ENCODE measurements at places on chromosomes 11 and 22. TPM values are rescaled to one million over a fixed set of nuclear protein-coding genes. Genes with fewer than 3 reads are reported as not detected.

DNA sequence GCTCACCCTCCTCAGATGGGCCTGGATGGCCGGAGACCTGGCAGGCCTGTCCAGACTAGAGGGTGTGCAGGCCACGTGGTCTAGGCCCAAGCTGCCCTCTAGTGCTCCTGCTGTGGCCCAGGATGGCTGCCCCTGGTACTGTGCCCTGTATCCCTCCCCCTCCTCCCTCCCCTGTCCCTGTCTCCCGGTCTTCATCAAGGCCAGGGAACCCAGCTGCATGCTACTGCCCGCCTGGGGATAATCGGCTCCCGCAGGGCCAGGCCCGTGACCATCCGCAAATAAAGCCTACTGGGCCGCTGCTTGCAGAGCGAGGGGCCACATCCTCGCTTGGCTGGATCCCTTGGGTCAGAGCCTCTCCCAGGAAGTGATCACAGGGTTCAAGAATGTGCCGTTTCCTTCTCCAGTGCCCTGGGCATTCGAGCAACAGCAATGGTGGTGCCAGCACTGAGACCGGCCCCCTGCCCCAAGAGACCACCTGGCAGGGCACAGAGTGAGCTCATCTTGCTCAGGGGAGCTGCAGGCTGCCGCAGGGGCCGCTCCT is 51.1 kb downstream of the WNT7B start:
- no peak for DNase-seq
- no peaks in the 10 kb centered on the region for H3K4me1 ChIP-seq
- no peaks in the 10 kb centered on the region for H3K36me3 ChIP-seq

DNA sequence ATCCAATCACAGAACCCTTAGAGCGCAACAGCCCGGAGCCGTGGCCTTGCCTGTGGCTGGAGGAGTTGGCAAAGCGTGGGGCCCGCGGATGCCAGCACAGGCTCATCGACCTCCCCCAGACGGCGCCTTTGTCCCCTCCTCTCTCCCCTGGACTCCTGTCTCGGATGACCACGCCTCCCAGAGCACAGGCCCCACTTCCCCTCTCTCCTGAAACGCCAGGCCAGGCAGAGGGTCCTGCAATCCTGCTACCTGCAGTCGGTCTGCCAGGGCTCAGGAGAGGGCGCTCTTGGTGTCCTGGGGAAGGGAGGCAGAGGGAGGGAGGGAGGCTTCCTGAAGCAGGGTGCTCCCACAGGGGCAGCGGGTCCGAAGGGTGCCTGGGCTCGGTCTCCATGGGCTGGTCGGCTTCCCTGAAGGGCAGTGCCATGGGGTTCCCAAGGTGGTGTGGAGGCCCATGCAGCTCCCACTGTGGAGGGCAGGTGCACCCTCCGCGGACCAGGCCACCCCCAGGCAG is 16.6 kb upstream of the TTLL12 start:
- no peak overlapping the region for H3K27ac ChIP-seq
- peaks cover 18% of the 10 kb centered on the region for H3K27me3 ChIP-seq
- no peak overlapping the region for H3K4me3 ChIP-seq
- no peak for DNase-seq
- no peaks in the 10 kb centered on the region for H3K36me3 ChIP-seq
- peaks cover 5% of the 10 kb centered on the region for H3K4me1 ChIP-seq

DNA sequence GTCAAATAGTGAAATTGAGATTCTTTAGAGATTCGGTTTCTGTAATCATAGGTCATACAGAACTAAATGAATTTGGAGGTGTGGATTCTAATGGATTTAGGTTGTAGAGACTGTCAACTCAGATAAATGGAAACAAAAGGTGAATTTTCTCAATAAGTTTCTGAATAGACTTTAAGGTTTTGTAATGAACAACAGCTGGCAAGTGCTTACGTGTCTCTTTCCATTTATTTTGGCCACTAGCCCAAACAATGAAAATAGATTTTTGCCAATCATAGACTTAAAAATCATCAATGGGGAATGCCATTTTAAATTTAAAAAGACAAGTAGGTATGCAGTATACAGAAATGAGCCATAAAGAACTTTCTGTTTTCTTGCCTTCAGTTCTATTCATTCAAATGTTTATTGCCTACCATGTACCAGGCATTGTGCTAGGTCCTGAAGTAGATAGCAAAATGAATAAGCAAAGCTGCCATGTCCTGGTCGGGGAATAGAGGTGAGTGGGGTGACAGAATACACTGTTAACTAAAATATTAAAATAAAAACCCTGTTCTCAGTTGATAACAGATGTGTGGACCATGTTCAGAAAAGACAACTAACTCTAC is 16.9 kb upstream of the TMEM135 start:
- no peak for DNase-seq
- H3K36me3 ChIP-seq: no peaks in the 10 kb centered on the region
- H3K4me3 ChIP-seq: no peak overlapping the region
- H3K27ac ChIP-seq: peak overlapping the region; percentile 61

DNA sequence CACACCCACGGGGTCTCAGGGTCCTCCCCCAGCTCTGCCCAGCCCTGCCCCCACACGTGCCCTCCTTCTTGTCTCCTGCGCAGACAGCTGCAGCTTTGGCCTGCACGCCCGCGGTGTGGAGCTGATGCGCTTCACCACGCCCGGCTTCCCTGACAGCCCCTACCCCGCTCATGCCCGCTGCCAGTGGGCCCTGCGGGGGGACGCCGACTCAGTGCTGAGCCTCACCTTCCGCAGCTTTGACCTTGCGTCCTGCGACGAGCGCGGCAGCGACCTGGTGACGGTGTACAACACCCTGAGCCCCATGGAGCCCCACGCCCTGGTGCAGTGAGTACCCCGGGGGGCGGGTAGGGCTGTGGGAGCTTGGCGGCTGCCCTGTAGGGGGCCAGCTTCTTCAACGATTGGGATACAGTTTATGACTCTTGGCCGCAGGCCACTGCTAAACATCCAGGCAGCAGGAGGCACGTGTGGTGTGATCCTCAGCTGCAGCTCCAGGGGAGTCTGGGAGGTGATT is 30.8 kb downstream of the ST14 start:
- H3K36me3 ChIP-seq: no peaks in the 10 kb centered on the region
- no peak overlapping the region for H3K27ac ChIP-seq
- peaks cover 6% of the 10 kb centered on the region for H3K4me1 ChIP-seq
- no peak for DNase-seq
- H3K27me3 ChIP-seq: no peaks in the 10 kb centered on the region
- H3K4me3 ChIP-seq: no peak overlapping the region

DNA sequence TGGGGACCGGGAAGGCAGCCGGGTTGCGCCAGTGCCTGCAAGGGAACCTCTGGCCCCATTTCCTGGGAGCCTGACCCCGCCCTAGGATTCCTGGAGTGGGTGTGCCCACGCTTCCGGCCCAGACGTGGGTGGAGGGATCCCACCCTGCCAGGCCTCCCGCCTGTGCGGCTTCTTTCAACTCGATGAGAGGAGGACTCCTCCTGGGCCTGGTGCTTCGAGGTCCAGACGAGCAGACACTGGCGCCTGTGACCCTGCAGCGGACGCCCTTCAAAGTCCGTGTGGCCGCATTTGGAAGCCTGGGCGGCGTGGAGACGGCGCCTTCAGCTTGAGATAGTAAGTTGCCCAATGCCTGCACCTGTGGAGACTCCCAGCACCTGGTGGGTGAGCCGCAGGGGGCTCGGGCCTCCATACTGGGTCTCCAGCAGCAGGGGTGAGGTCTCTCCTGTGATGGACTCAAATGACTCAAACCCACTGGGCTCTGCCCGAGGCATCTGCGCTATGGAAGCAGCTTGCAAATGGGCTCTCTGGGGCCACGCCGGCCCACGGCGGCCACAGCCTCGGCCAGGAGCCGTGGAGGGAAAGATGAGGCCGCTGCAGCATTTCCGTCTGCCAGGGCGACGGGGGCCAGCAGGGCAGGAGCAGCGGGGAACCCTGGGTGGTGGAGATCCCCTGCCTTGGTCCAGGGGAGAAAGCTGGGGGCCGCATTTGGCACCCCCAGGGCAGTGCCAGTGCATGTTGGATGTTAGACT is 64.3 kb upstream of the PPARA start:
- peak overlapping the region; percentile 96 for H3K4me3 ChIP-seq
- peaks cover 26% of the 10 kb centered on the region for H3K36me3 ChIP-seq
- H3K27ac ChIP-seq: peak overlapping the region; percentile 100
- peaks cover 100% of the 10 kb centered on the region for H3K4me1 ChIP-seq
- H3K27me3 ChIP-seq: no peaks in the 10 kb centered on the region
- peak; percentile 81 for DNase-seq

DNA sequence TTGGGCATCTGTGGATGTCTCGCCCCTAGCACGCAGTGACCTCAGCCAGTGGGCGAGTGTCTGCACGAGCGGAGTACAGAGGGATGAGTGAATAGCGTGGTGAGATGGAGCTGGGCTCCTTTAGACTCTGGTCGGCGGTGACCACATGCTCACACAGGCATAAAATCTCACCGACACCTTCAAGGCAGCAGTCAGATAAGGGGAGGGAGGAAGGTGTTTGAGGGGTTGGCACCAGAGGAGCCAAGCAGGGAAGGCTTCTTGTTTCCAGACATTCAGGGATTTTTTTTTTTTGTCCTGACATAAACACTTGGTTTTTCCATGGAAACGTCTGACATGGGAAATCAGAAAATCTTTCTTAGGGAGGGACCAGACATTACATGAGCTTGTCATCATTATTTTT is 35.8 kb downstream of the GRIK4 start:
- H3K4me1 ChIP-seq: peaks cover 40% of the 10 kb centered on the region
- no peaks in the 10 kb centered on the region for H3K27me3 ChIP-seq
- DNase-seq: no peak

GRCh38 chr22:47247579-47248240 is 485.3 kb downstream of the TBC1D22A start:
- peaks cover 80% of the 10 kb centered on the region for H3K27me3 ChIP-seq
- no peaks in the 10 kb centered on the region for H3K36me3 ChIP-seq
- DNase-seq: no peak

- H3K36me3 ChIP-seq: peaks cover 28% of the 10 kb centered on the region
- H3K4me3 ChIP-seq: no peak overlapping the region
- H3K27me3 ChIP-seq: no peaks in the 10 kb centered on the region
- H3K4me1 ChIP-seq: peaks cover 74% of the 10 kb centered on the region
- peak overlapping the region; percentile 95 for H3K27ac ChIP-seq
- peak; percentile 66 for DNase-seq
These were observed 59.0 kb downstream of the LRP5 start for GRCh38 chr11:68371171-68372041.

GRCh38 chr11:6328321-6328720 is 8.0 kb upstream of the CAVIN3 start:
- H3K27ac ChIP-seq: peak overlapping the region; percentile 72
- H3K36me3 ChIP-seq: peaks cover 7% of the 10 kb centered on the region
- no peak overlapping the region for H3K4me3 ChIP-seq
- H3K27me3 ChIP-seq: no peaks in the 10 kb centered on the region
- no peak for DNase-seq

- no peaks in the 10 kb centered on the region for H3K27me3 ChIP-seq
- peak overlapping the region; percentile 30 for H3K27ac ChIP-seq
- peaks cover 49% of the 10 kb centered on the region for H3K36me3 ChIP-seq
- peaks cover 54% of the 10 kb centered on the region for H3K4me1 ChIP-seq
- DNase-seq: no peak
- H3K4me3 ChIP-seq: no peak overlapping the region
These were observed 5.5 kb downstream of the PHRF1 start for GRCh38 chr11:581752-582151.

DNA sequence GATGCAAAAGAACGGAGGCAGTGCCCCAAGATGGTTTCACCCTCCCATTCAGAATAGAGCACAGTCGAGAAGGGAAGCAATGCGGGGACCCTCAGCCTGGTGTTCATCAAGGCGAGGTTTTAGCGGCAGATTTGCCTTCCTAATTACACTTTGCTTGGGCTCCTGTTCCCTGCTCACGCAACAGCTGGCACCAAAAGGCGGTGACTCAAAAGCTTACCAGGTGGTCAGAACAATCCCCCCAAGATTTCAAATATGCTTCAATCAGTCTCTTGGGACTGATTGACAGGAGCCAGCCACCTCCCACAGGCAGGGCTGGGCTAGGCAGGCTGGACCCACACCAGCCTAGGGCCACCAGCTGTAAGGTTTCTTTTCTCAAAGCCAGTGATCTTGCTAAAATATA is 14.2 kb downstream of the IGSF9B start:
- H3K27me3 ChIP-seq: no peaks in the 10 kb centered on the region
- H3K27ac ChIP-seq: no peak overlapping the region
- no peak for DNase-seq
- peaks cover 40% of the 10 kb centered on the region for H3K36me3 ChIP-seq
- H3K4me3 ChIP-seq: no peak overlapping the region

DNA sequence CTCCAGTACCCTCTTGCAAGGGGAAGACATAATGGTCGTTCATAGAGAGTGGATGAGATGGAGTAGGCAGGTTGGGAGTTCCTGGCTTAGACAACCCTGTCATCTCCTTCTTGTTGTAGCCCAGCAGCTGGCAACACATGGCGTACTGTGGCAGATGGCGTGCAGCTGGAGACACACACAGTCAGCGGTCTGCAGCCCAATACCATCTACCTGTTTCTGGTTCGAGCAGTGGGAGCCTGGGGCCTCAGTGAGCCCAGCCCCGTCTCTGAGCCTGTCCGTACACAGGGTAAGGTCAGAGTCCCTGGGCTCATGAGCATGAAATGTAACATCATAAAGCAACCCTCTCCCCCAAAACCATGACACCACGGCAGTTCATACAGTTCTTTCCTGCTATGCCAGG is 8.7 kb downstream of the ROBO3 start:
- H3K4me1 ChIP-seq: peaks cover 40% of the 10 kb centered on the region
- no peak overlapping the region for H3K27ac ChIP-seq
- no peaks in the 10 kb centered on the region for H3K36me3 ChIP-seq
- H3K27me3 ChIP-seq: peaks cover 93% of the 10 kb centered on the region

GRCh38 chr11:86547727-86548126 is 124.7 kb downstream of the ME3 start:
- H3K4me3 ChIP-seq: no peak overlapping the region
- peaks cover 55% of the 10 kb centered on the region for H3K4me1 ChIP-seq
- H3K27ac ChIP-seq: peak overlapping the region; percentile 84

GRCh38 chr11:2802389-2803185 is 83.0 kb downstream of the CDKN1C start:
- peaks cover 62% of the 10 kb centered on the region for H3K4me1 ChIP-seq
- H3K36me3 ChIP-seq: no peaks in the 10 kb centered on the region
- H3K27me3 ChIP-seq: no peaks in the 10 kb centered on the region
- DNase-seq: peak; percentile 13
- H3K27ac ChIP-seq: no peak overlapping the region
- no peak overlapping the region for H3K4me3 ChIP-seq

DNA sequence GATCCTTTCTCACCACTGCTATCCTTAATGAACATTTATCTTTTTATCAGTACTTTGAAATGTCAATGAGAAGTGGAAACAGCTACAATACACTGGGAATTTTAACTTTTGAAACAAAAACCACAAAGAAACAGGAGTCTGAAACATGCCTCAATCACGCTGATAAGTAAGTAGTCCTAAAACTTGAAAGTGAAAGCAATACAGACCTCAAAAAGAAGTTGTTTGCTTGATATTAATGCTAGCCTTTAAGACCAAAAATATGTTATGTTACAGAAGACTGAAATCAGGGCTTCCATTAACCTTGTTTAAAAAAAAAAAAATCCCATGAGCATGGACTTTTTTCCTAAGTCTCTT is 21.3 kb downstream of the PHF21A start:
- H3K27ac ChIP-seq: peak overlapping the region; percentile 63
- H3K27me3 ChIP-seq: no peaks in the 10 kb centered on the region
- no peaks in the 10 kb centered on the region for H3K36me3 ChIP-seq
- H3K4me3 ChIP-seq: peak overlapping the region; percentile 42
- DNase-seq: no peak
- H3K4me1 ChIP-seq: peaks cover 49% of the 10 kb centered on the region

The SCUBE1 gene
- total RNA-seq: 0.14 TPM

The WNT7B gene
- total RNA-seq: not detected

The DCDC1 gene
- total RNA-seq: not detected

The NEAT1 gene
- total RNA-seq: 405 TPM

The FAM83F gene
- total RNA-seq: 4.4 TPM

The OR51B5 gene
- not detected for total RNA-seq

The SLC5A1 gene
- total RNA-seq: 201 TPM

The BRSK2 gene
- 0.52 TPM for total RNA-seq

The CABP2 gene
- not detected for total RNA-seq

The TUBA8 gene
- 253 TPM for total RNA-seq

The OR52A1 gene
- total RNA-seq: not detected

The TPBGL gene
- total RNA-seq: 0.16 TPM

The BTBD18 gene
- total RNA-seq: not detected

The TEX54 gene
- total RNA-seq: not detected

The SHISAL1 gene
- 1.3 TPM for total RNA-seq

Measured in left ventricle myocardium inferior (tissue), 1 donor.